ENCODE measurements at places on chromosomes 3 and 15.

DNA sequence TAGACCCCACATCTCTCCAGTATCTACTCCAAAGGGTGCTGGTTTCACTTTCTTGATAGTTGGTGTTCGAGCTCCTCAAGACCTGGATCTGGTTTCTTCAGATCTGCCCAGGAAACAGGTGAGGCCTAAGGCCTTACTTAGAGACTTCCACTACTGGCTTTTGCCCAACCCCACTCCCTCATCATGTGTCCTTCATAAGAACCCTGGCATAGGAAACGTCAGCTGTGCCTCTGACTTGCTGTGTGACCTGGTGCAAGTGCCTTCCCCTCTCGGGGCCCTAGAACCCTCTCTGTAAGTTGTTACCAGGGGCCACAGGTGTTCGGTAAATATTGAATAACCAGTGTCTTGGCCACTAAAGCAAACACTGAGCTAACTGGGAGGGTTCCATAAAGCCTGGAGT is 3.9 kb downstream of the OXTR start:
- DNase-seq: no peak

DNA sequence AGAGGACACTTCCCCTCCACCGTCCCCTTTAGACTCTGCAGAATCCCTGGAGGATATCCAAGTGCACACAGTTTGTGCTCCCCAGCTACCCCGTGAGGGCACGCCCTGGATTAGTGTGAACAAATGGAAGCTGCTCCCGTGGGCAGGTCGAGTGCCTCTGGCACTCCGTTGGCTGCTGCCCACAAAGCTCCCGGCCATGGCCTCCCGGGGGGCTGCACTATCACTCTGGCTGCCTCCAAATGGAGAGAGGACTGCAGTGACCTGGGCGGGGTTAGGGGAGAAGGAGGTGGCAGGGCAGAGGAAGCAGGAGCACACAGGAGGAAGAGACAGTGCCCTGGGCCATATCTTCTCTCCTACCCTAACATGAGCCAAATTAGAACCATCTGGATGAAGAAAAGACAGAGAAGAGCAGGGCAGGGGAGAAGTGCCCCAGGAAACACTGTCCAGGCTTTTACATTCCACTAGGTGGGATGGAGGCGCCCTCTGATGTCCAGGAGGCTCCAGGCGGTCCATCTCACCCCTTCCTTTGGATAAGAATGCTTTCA is 29.4 kb upstream of the ACAD9 start:
- peak; percentile 35 for DNase-seq

GRCh38 chr3:120161902-120162301 is 67.7 kb upstream of the GSK3B start:
- DNase-seq: no peak

DNA sequence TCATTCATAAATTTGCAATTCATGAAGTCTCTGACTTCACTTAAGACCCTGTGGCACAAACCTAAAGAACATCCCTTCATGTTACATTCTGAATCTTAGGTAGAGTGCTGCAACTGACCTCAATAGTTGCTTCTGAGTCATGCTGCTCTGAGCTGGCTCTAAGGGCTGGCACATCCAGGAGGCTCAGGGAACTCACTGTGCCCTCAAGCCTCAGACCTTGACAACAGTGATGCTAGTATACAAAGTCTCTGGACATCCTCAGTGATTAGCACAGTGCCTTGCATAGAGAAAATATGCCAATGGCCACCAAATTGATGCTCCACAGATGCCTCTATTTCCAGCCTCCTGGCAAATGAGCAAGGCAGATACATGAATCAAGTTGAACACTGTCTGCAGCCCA is 740.9 kb upstream of the LMCD1 start:
- DNase-seq: no peak

DNA sequence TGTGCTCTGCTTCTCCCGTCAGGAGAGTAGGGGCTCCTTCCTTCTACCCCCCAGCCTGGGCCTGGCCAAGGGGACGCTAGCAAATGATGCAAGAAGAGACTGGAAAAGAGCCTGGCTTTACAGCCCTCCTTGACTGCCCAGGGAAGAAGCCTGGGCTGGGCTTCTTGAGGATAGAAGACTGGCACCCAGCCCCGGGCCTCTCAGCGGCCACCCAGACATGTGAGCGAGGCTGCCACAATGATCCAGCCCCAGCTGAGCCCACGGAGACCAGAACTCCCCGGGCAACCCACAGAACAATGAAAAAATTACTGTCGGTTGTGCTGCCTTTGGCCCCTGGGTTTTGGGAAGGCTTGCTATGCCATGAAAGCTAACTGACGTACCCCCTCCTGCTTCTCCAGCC is 100.6 kb upstream of the PRR20G start:
- DNase-seq: no peak

- DNase-seq: no peak
Observed at GRCh38 chr15:68574046-68574445, 4.7 kb upstream of the CORO2B start.

- peak; percentile 93 for DNase-seq
Observed at GRCh38 chr3:67654099-67654843, at the start of gene SUCLG2. TSS of gene SUCLG2 (minus strand) at chr3:67654612. CDS start at chr3:67654586, 26 bp downstream.

GRCh38 chr3:49785565-49786356 is 581 bp downstream of the IP6K1 start:
- peak; percentile 62 for DNase-seq

GRCh38 chr3:150222691-150223489 is 185.2 kb upstream of the TSC22D2 start:
- no peak for DNase-seq

Measured in AG20443 (cell line).